ENCODE measurements at places on chromosomes 6 and 20. TPM values are rescaled to one million over a fixed set of nuclear protein-coding genes. Genes with fewer than 3 reads are reported as not detected.

The SLX4IP gene
- total RNA-seq, result 4.7 TPM

The GID8 gene
- 32.4 TPM for total RNA-seq

The SLC35D3 gene
- total RNA-seq, result not detected

The CCN6 gene
- total RNA-seq, result not detected

The DEFB128 gene
- not detected for total RNA-seq
